ENCODE measurements at places on chromosomes 12 and 14.

- peaks cover 53% of the 10 kb centered on the region for H3K27me3 ChIP-seq
- no peak overlapping the region for H3K27ac ChIP-seq
- H3K36me3 ChIP-seq = no peaks in the 10 kb centered on the region
- H3K4me1 ChIP-seq = peaks cover 6% of the 10 kb centered on the region
- H3K4me3 ChIP-seq = no peak overlapping the region
Measured at GRCh38 chr12:57739387-57739786, 845 bp upstream of the AGAP2 start.

DNA sequence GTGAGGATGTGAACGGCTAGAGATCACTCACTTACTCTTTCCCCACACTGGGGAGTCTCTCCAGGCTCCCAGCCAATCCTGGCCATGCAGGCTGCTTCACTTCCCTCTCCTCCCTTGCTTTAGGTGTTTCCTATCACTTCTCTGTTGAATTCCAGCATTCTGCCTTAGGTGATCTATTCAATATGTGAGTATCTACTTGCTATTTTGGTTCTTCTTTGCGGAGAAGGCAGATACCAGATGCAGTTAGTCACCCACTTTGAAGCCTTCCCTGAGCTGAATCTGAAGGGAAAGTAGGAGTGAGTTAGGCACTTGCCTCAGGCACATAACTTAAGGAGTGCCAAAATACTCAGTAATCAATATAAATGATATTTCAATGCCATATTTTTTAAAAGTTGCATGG, 36.0 kb upstream of the FAR2 start:
- no peaks in the 10 kb centered on the region for H3K4me1 ChIP-seq
- H3K36me3 ChIP-seq = no peaks in the 10 kb centered on the region
- no peak for DNase-seq

GRCh38 chr14:80850197-80850814, 91.2 kb downstream of the CEP128 start:
- no peaks in the 10 kb centered on the region for H3K4me1 ChIP-seq
- no peaks in the 10 kb centered on the region for H3K27me3 ChIP-seq
- no peak overlapping the region for H3K4me3 ChIP-seq
- H3K27ac ChIP-seq = no peak overlapping the region

GRCh38 chr12:190881-191280, 23.1 kb downstream of the SLC6A12 start:
- H3K36me3 ChIP-seq = no peaks in the 10 kb centered on the region
- DNase-seq = no peak
- no peaks in the 10 kb centered on the region for H3K27me3 ChIP-seq
- no peak overlapping the region for H3K27ac ChIP-seq
- H3K4me3 ChIP-seq = no peak overlapping the region
- H3K4me1 ChIP-seq = no peaks in the 10 kb centered on the region

GRCh38 chr12:111304642-111305071, 64.2 kb downstream of the PHETA1 start:
- no peaks in the 10 kb centered on the region for H3K4me1 ChIP-seq
- H3K4me3 ChIP-seq = no peak overlapping the region
- no peak for DNase-seq
- H3K27me3 ChIP-seq = no peaks in the 10 kb centered on the region
- H3K36me3 ChIP-seq = no peaks in the 10 kb centered on the region

GRCh38 chr12:8572507-8572906, 31.8 kb upstream of the CLEC4E start:
- no peaks in the 10 kb centered on the region for H3K27me3 ChIP-seq
- H3K4me3 ChIP-seq = no peak overlapping the region
- H3K36me3 ChIP-seq = no peaks in the 10 kb centered on the region
